ENCODE measurements at places on chromosomes 12 and 14.

GRCh38 chr14:54189333-54189732 is 207.5 kb upstream of the CDKN3 start:
- DNase-seq: no peak

DNA sequence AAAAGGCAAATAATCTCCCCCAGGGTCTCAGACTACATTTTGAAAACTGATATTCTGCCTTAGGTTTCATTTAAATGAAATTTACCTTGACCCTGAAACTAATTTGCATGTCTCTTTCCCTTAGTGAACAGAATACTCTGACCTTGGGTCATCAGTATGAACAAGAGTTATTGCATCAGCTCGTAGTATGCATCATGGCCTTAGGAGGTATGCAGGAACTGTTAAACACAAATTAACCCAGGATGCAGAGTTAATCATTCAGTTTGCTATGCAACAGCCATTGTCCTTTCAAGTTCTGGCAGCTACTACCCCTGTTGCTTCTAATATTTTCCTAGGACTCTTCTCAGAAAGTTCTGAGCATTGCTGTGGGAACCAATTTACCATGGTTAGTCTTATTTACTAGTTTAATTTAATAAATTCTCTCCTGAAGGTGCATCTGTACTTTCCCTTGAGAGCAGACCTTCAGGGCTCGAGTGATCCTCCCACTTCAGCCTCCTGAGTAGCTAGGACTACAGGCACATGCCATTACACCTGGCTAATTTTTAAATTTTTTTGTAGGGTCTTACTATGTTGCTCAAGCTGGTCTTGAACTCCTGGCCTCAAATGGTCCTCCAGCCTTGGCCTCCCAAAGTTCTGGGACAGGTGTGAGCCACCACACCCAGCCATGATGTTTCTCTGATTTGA is 126.7 kb downstream of the TTC6 start:
- no peak for DNase-seq

- no peak for DNase-seq
Measured at GRCh38 chr12:108657130-108657745, 23.5 kb upstream of the SELPLG start.

DNA sequence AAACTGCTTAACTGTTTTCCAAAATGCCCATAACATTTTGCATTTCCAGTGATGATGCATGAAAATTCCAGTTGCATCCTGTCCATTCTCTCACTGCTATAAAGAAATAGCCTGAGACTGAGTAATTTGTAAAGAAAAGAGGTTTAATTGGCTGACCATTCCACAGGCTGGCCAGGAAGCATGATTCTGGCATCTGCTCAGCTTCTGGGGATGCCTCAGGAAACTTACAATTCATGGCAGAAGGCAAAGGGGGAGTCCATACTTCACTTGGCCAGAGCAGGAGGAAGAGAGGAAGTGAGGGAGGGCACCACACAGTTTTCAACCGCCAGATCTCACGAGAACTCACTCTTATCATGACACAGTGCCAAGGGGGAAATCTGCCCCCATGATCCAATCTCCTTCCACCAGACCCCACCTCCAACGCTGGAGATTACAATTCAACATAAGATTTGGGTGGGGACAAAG is 18.2 kb upstream of the CLEC2D start:
- DNase-seq: no peak

- no peak for DNase-seq
Measured at GRCh38 chr14:95104911-95105310, 52.4 kb downstream of the DICER1 start.

DNA sequence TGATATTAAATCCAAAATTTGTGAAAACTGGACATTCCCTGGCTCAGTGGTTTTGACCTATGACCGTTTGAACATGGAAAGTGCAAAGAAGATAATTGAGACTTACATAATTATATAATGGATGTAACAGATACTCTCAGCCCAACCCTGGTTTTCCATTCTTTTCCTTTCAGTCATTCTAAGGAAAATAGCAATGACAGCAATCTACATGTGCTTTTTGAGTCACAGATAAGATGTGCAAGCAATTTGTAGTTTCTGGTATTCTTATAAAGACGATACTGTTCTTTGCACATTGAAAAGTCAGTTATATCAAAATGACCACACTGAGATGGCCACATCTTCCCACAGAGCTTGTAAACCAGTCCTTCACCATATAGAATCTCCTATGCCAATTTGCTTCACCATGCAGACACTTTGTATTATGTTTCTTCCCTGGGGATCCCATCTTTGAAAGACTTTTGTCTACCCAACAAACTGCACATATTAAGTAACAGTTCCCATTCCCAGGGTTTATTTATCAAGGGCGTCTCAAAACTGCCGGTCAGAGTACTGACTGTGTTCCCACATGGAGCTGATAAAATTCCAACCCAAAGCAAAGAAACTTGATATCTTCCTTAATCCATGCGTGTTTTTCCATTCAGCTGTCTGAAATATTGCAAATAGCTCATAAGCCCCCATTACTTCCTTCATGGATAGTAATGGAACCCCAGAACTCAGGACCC is 34.8 kb downstream of the PLXNC1 start:
- DNase-seq: no peak

- DNase-seq: peak; percentile 22
Measured at GRCh38 chr12:4908684-4909409, 858 bp upstream of the KCNA1 start.

- DNase-seq: no peak
Measured at GRCh38 chr12:125372085-125372484, 306.9 kb downstream of the AACS start.

DNA sequence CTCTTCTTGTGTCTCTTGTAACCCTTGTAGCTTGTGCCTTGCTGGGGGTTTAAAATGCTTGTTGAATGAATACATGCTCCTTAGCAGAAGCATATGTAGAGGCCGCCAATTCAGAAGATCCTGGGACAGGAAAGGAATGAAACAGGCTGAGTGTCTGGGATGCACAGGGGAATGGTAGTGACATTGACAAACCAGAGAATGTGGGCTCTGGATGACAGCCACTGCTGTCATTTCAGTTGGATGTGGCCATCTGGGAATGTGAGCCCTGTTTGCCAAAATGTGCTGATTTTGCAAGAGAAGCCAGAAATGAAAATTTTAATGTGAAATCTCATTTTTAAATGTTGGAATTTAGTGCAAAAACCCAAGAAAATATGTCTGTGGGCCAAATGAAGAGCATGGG is 136.8 kb downstream of the DACT1 start:
- no peak for DNase-seq

DNA sequence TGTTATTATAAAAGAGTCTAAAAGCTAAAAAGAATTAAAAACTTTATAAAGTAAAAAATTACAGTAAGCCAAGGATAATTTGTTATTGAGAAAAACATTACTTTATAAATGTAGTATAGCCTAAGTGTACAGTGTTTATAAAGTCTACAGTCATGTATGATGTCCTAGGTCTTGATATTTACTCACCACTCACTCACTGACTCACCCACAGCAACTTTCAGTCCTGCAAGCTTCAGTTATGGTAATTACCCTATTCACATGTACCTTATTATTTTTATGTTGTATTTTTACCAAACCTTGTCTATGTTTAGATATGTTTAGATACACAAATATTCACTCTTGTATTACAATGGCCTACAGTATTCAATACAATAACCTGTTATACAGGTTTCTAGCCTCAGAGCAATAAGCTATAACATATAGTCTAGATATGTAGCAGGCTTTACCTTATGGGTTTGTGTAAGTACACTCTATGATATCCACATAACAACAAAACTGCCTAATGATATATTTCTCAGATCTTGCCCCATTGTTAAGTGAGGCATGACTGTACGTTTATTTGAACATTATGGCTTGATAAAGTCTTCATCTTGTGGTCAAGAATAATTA is 113.7 kb upstream of the KITLG start:
- no peak for DNase-seq

DNA sequence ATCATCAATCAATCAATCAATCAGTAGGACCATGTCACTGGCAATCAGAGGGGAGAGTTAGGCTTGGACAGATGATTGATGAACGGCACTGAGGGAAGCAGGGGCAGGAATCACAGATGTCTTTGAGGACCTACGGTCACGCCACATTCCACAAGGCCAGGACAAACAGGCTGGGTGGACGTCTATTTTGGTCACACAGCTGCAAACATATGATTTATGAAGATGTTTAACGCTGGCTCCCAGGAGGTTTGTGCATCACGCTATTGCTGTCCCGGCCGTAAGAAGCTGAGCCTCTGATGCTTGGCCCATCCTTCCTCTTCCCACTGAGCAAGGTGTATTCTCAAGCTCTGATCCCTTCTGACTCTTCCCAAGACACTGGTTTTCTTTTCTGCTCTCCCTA is 160.8 kb downstream of the FOXN3 start:
- DNase-seq: no peak

GRCh38 chr12:115423546-115423987 is 739.6 kb upstream of the TBX3 start:
- no peak for DNase-seq

DNA sequence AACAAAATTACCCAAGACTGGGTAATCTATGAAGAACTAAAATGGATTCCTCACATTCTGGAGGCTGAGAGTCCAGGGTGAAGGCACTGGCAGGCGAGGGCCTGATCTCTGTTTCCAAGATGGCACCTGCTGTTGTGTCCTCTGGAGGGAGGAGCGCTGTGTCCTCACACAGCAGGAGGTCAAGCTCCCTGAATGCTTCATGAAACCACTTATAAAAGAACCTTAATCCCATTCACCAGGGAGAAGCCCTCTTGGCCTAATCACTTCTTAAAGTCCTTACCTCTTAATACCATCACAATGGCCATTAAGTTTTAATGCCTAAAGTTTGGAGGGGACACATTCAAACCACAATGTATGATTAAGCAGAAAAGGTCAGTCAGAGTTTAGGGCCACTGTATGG is 172.4 kb downstream of the EMP1 start:
- DNase-seq: no peak

DNA sequence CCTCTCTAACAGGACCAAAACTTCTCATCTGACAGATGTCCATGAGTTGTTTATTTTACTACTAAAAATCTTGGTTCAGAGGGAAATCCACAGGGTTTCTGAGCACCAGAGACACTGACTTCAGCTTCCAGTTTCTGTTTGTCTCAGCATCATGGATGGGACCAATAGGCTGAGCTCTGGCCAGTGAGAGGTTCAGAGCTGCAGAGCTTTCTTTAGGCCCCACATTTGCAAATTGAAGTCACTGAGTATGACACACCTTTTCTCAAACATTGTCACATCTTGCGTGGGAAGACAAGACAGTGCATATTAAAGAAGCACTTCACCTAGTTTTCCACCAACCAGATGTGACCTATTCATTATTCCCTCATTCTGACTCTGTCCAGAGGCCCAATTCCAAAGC is 45.2 kb downstream of the RDH12 start:
- DNase-seq: no peak

- no peak for DNase-seq
Measured at GRCh38 chr14:78227248-78228077, 57.3 kb downstream of the NRXN3 start.

GRCh38 chr12:54987611-54988231 is 3.2 kb upstream of the TESPA1 start:
- DNase-seq: no peak

DNA sequence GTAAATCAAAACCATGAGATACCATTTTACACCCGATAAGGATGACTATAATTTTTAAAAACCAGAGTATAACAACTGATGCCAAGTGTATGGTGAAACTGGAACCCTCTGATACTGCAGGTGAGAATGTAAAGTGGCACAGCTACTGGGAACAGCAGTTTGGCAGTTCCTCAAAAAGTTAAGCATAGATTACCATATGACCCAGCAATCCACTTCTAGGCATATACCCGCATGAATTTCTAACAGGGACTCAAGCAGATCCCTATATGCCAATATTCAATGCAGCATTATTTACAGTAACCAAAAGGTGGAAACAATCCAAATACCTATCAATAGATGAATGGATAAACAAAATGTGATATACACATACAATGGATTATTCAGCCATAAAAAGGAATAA is 57.4 kb downstream of the BAZ1A start:
- no peak for DNase-seq

DNA sequence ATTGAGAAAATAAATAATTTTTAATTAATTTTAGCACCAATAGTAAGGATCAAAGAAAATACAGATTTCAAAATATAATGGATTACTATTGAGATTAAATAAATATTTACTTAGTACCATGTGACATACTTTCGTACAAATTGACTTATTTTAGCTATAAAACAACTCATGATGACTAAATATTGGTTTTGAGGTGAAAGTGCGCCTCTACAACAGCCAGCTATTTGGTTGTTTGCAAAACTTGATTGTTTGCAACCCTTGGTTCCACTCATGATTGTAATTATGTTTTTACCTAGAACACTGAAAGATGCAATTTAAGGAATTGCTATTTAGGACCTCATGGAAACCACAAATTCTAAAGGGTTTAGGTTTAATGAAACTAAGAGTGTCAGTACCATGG is 51.9 kb upstream of the PPM1H start:
- DNase-seq: no peak

DNA sequence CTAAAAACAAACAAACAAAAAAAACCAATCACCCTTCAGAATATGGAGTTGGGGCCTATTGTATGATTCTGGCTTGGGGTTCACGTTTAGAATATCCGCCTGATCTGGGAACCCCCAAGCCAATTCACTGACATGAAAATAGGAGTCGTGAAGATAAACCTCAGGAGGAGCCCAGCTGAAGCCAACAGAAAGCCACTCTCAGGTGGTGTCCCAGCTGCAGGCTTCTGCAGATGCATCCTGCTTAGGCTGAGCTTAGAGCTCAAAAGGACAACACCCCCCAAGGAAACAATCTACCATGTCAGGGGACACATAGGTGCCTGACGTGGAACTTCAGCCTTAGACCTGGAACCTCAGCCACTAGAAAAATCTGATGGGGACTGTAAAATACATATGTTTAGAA is 51.9 kb downstream of the SYNE3 start:
- no peak for DNase-seq

DNA sequence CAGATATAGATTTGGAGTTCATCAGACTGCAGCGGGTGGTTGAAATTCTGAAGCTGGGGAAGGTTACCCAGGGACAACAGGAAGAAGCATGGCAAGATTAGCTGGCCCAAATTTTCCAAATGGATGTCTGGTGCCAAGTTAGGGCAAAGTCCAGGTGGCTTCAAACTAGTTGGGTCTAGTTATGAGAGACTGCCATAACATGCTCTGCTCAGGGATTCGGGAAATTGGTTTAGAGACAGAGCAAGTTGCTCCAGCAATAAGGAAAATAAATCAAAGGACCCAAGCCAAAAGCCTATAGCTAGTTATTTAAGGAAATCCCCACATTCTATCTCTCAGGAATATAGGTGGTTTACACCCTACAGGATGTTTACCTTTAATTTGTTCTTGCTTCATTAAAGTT is 125.7 kb upstream of the BTG1 start:
- no peak for DNase-seq

- no peak for DNase-seq
Measured at GRCh38 chr12:1857821-1858220, 37.5 kb downstream of the LRTM2 start.

DNA sequence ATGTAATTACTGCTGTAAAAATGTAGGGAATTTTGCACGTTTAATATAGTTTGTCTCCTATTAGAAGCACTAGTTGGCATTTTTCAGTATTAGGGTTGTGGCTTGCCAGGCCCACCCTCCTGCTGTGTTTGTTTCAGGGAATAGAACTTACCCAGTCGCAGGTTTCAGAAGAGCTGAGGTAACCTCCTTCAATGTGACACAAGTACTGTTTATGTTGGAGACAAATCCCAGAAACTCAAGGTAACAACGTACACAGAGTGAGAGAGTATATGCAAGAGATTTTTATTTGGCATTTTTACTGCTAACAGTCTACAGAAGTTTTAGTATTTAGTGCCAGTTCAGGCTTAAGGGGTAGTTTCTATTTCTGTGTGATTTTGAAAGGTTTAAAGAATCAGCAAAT is 284.3 kb downstream of the RAD51B start:
- no peak for DNase-seq

Data from femur (tissue), 1 donor.